ENCODE measurements at places on chromosomes 16 and 17. TPM values are rescaled to one million over a fixed set of nuclear protein-coding genes. Genes with fewer than 3 reads are reported as not detected.

Gene GLP2R
- total RNA-seq, result 1.8 TPM

Gene FNDC8
- total RNA-seq, result not detected

Gene INCA1
- 4.5 TPM for total RNA-seq

Gene ATP1B2
- 4.8 TPM for total RNA-seq

Gene ATP2A3
- 44.4 TPM for total RNA-seq

Gene ADCY9
- 49.6 TPM for total RNA-seq

Gene CDYL2
- 21.0 TPM for total RNA-seq

Gene CCL17
- 15.5 TPM for total RNA-seq

Gene CCL16
- 0.58 TPM for total RNA-seq

Gene CSNK2A2
- 69.0 TPM for total RNA-seq

Gene TBX6
- 1.4 TPM for total RNA-seq

Gene HASPIN
- total RNA-seq, result 0.41 TPM

Gene DNAI2
- not detected for total RNA-seq

Gene FOXC2
- 1.1 TPM for total RNA-seq

Gene ALDOC
- total RNA-seq, result 10.5 TPM

Gene BRIP1
- 0.26 TPM for total RNA-seq

Gene RNF157
- total RNA-seq, result 3.8 TPM

Gene LITAF
- total RNA-seq, result 242 TPM

Gene RMI2
- total RNA-seq, result 1.2 TPM

Gene HCFC1R1
- 55.7 TPM for total RNA-seq

Gene RAMP2
- 114 TPM for total RNA-seq

Gene SMPD3
- 5.6 TPM for total RNA-seq

Gene APOBR
- total RNA-seq, result 17.7 TPM

Gene GLG1
- total RNA-seq, result 112 TPM

Gene G6PC1
- total RNA-seq, result not detected

Gene FAM83G
- 8.3 TPM for total RNA-seq

Gene C16orf92
- total RNA-seq, result not detected

Gene TRAPPC1
- total RNA-seq, result 135 TPM

Gene ASB16
- total RNA-seq, result not detected

Gene CRYBA1
- total RNA-seq, result not detected

Gene SLC13A5
- total RNA-seq, result not detected

Gene TP53TG3F
- total RNA-seq, result not detected

Gene PTGES3L
- total RNA-seq, result 0.38 TPM

Gene MT1H
- 6.3 TPM for total RNA-seq

Gene CCDC40
- total RNA-seq, result 3.5 TPM

Gene CDH15
- total RNA-seq, result 0.43 TPM

Gene DBF4B
- total RNA-seq, result 4.5 TPM

Gene TP53TG3B
- total RNA-seq, result not detected

Gene TLCD2
- 12.7 TPM for total RNA-seq

Gene SEPTIN12
- not detected for total RNA-seq

Gene OTOP2
- not detected for total RNA-seq

Gene ZG16
- total RNA-seq, result not detected

Gene USP6
- 0.14 TPM for total RNA-seq

Gene RASL10B
- 2.2 TPM for total RNA-seq
